ENCODE measurements at places on chromosomes 1 and 21.

DNA sequence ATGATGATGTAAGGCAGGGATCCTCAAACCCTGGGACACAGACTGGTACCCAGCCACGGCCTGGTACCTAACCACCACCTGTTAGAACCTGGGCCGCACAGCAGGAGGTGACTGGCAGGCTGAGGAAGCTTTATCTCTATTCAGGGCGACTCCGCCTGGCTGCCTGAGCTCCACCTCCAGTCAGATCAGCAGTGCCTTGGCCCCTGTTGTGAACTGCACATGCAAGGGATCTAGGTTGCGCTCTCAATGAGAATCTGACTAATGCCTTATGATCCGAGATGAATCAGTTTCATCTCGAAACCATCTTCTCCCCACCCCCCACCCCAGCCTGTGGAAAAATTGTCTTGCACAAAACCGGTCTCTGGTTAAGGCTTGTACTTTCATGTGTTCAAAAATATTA is 4.2 kb downstream of the RNPC3 start:
- no peak for DNase-seq

GRCh38 chr1:40301066-40301465 is 16.0 kb downstream of the COL9A2 start:
- no peak for DNase-seq

GRCh38 chr1:60847855-60848582 is 234.3 kb upstream of the NFIA start:
- DNase-seq: no peak

- DNase-seq: no peak
Observed at GRCh38 chr1:156281693-156282478, 739 bp downstream of the SMG5 start.

- no peak for DNase-seq
Observed at GRCh38 chr1:60402216-60402615, 328.6 kb upstream of the C1orf87 start.

DNA sequence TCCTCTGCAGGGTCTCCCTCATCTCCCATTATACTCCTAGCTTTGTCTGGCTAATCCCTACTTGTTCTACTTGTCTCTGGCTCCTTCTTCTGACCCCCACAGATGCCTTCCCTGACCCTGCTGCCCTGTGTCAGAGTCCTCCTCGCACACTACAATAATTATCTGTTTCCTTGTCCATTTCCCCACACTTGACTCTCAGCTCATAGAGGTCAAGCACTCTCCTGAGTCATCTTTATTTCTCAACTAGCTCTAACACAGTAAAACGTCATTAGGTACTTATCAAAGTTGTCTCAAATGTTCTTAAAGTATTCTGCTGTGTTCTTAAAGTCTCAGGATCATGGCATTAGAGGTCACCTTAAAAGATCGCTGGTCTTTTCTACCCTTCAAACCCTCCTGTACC is 47.1 kb downstream of the C8A start:
- DNase-seq: no peak

- DNase-seq: peak; percentile 44
Observed at GRCh38 chr1:22024485-22025367, 23.3 kb downstream of the CELA3A start.

DNA sequence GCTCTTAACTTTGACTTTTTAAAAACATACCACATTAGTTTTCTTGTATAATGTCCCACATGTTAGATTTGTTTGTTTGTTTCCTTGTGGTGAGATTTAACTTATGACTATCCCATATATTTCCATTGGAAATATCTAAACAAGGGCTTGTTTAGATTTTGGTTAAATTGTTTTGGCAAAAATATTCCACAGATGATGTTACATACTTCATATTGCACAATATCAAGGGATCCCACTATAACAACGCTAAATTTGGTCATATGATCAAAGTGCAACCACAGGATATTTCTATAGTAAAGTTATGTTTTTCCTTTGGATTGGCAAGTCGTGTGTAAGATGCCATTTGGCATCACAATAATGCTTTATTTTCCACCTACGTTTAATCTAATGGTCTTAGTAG is 396.7 kb downstream of the TGFB2 start:
- no peak for DNase-seq

DNA sequence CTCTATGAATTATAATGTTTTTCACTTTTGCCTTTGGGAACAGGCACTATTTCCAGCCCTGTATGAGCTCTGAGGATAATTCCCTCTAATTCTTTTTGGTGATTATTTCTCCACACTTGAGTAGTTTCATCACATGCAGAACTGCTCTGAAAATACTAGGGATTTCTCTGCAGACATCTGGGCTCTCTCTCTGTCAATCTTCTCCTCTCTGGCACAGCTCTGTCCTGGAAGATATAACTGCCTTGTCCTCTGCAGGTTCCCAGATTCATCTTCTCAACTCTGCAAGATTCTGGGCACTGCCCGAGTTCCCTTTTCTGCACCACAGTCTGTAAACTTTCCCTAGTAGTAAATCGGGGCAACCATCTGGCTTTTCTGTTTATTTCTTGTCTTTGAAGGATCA is 131.3 kb upstream of the FMN2 start:
- no peak for DNase-seq

DNA sequence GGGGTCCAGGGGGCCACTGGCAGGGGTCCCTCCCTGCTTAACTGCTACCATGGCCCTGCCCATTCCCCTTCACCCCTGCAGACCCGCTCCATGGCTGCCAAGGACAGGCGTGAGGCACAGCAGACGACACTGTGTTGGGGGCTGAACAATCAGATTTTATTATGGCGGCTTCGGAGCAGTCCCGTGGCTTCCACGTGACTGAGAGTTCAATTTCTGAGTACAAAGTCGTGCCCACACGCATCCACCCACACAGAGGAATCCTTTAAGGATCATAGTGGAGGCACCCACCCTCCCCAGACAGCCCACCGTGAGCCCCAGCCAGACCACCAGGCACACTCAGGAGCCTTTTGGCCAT is 1.5 kb downstream of the HES5 start:
- DNase-seq: no peak

DNA sequence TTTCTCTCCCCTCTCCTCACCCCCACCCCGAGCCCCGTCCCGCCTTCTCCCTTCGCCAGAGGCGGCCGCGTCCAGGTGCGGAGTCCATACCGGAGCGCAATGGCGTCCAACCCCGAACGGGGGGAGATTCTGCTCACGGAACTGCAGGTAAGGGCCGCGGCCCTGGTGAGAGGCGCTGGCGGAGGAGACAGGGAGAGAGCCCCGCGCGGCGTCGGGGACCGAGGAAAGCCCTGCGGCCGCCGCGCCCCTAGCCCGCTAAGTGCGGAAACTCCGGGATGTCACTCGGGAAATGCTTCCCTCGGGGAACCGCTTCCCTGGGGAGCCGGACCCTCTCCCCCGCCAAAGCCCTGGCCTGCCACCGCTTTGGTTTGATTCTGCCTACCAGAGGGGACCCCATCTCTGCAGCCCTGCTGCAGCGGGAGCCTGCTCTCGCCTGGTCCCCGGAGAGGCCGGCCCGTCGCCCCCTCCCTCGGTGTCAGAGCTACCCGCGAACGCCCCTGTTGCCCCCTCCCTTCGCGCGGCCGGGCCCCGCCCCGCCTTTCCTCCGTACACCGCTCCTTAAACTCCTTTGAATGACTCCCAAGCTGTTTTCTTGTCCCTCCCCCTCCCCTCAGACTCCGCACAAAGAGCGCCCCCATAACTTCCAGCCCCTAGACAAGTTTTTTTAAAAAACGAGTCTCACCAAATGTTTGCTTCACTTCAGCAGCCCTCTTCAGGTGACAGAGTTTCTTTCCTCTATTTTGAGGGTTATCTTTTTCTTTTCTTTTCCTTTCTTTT is 597 bp downstream of the PKN2 start:
- no peak for DNase-seq

- DNase-seq: no peak
Observed at GRCh38 chr1:219433001-219433400, 179.9 kb downstream of the ZC3H11B start.

DNA sequence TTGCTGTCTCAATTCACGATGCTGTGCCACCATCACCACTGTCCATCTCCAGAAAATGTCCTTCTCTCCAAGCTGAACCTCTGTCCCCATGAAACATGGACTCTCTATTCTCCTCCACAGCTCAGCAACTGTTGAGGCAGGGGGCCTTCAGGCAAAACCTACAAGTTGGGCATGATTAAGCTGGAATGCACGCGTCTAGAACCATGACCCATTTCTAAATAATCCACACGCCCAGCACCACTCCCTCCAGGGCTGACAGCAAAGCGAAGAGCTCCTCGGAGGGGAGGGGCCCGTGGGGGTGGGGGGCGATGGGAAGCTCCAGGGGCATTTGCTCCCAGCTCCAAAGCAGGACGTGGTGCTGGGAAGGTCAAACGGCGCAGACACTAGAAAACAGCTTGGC is 3.3 kb upstream of the HES5 start:
- no peak for DNase-seq

- no peak for DNase-seq
Observed at GRCh38 chr1:248924696-248925532, 18.9 kb downstream of the PGBD2 start.

- no peak for DNase-seq
Observed at GRCh38 chr1:151952811-151953210, 40.8 kb downstream of the S100A10 start.
